Stimulated activated CD4-positive, alpha-beta T cell treated with anti-CD3 and anti-CD28 coated beads, TNF-alpha, amount 100 ng/mL, for 24 hours (primary cell): ENCODE measurements at places on chromosomes 4 and X.

DNA sequence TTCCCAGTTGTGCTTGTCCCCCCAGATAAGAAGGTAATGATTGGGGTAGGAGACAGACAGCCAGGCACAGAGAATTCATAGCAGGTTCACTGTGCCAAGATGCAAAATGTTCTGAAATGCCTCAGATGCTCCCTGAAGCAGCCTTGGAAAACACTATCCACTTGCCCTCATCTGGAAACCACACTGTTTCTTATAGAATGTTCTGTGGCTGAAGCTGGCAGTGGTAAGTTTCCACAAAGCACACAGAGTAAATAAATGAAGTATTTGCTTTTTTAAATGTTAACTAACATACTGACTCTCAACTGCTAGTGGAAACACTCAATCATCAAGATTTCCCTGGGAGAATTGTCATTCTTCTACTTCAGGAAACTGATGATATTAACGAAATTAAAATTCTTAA lies 311.4 kb downstream of the PRDM5 start:
- DNase-seq: no peak

GRCh38 chr4:88585917-88586316 lies 6.4 kb upstream of the HERC3 start:
- DNase-seq: no peak

- DNase-seq: no peak
These were observed 705.4 kb downstream of the RAB28 start for GRCh38 chr4:12778706-12779105.

DNA sequence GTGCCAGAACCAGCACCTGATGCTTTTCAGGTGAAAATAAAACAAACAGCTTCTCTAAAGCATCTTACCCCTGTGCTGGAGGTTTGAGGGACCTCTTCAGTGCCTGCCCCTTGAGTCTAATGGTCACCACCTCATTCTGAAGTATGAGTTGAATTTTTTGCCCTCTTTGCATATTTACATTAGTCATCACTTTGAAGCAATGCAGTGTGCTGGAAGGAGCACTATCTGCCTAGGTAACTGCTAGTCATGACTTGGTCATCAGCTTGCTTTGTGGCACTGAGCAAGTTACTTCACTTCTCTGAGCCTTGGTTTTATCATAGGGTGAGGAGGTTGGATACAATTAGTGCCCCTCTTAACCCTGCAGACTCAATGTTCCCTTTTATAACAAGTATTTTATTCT lies 44.9 kb downstream of the SPATA18 start:
- no peak for DNase-seq

DNA sequence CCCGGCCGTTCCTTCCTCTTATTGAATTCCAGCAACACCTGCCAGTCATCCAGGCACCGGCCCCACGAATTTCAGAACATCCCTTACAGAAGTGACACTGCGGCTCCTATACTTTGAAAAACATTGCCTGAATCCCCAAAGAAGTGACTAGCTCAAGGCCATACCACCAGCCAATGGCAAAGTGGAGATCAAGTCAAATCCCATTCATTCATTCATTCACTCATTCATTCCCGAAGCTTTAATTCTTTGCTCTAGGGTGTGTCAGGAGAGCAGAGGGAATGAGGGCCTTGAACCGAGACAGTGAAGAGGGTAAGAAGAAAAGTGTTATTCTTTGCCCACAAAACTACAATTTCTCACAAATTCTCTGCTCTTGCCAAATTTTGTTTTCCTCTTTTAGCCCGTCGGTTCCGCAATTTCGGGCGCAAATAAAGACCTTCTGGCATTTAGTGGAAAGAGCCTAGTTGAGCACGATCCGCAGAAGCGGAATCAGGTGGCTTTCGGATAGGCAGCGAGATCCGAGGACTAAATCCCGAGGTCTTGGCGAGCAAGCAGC lies 824 bp upstream of the HMGB3 start:
- DNase-seq: no peak
